ENCODE measurements at places on chromosomes 11 and 22. TPM values are rescaled to one million over a fixed set of nuclear protein-coding genes. Genes with fewer than 3 reads are reported as not detected.

Gene OR8J1
- total RNA-seq: not detected

- H3K27me3 ChIP-seq: no peaks in the 10 kb centered on the region
- H3K36me3 ChIP-seq: peaks cover 21% of the 10 kb centered on the region
- DNase-seq: no peak
- no peak overlapping the region for H3K4me3 ChIP-seq
- no peak overlapping the region for H3K27ac ChIP-seq
Measured at GRCh38 chr11:72405009-72405408, 29.3 kb downstream of the CLPB start.

GRCh38 chr11:73154178-73154577, 12.1 kb upstream of the FCHSD2 start:
- H3K27me3 ChIP-seq: no peaks in the 10 kb centered on the region
- peak; percentile 45 for DNase-seq
- no peaks in the 10 kb centered on the region for H3K36me3 ChIP-seq

DNA sequence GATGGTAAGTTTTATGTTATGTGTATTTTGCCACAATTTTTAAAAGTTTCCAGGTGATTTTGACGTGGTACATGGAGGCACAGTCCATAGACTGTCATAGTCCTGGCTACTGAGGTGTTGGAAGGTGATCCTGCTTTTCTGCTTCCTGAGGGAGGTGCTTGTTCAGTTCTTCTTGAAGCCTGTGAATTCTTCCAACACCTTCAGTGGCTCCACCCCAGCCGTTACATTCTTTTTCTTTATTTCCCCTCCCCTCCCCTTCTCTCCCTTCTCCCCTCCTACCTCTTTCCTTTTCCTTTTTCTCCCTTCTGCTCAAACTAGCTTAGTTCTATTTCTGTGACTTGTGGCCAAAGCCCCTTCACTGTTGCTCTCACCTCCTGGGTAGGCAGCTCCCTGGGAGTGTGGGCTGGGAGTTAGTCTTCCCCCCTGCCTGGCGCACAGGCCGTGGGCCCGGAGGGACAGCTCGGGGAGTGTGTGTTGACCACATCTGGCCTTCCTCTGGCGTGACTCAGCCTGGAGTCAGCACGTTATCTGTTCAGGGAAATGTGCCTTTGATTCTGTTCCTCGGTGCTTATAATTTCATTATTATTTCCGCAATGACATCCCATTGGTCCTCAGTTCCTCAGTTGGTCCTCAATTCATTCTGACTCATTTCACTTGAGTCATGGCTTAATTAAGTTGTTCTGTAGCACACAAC, 566.2 kb downstream of the TBC1D22A start:
- no peaks in the 10 kb centered on the region for H3K4me1 ChIP-seq
- DNase-seq: no peak
- no peak overlapping the region for H3K4me3 ChIP-seq
- peaks cover 2% of the 10 kb centered on the region for H3K27me3 ChIP-seq
- H3K36me3 ChIP-seq: no peaks in the 10 kb centered on the region
- H3K27ac ChIP-seq: no peak overlapping the region

All from activated B cell treated with CpG ODN at 0.5 μM for 24 hours (primary cell).